ENCODE measurements at places on chromosomes 1 and 21.

DNA sequence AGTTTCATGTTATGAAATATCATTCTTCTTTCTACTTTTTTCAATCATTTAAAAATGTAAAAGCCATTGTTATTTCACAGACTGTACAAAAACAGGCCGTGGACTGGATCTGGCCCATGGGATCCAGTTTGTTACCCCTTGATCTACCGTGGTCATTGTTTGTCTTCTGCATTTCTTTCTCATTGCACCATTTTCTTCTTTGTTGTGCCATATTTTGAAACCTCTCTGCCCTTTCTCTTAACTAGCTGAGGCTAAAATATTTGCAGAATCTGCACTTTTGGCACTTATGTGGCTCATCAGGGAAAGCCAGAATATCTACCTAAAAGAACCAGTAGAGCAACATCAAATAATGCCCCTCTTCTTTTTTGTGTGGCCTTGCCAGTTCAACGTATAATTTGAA lies 50.5 kb downstream of the DNAJC6 start:
- peak; percentile 5 for DNase-seq

DNA sequence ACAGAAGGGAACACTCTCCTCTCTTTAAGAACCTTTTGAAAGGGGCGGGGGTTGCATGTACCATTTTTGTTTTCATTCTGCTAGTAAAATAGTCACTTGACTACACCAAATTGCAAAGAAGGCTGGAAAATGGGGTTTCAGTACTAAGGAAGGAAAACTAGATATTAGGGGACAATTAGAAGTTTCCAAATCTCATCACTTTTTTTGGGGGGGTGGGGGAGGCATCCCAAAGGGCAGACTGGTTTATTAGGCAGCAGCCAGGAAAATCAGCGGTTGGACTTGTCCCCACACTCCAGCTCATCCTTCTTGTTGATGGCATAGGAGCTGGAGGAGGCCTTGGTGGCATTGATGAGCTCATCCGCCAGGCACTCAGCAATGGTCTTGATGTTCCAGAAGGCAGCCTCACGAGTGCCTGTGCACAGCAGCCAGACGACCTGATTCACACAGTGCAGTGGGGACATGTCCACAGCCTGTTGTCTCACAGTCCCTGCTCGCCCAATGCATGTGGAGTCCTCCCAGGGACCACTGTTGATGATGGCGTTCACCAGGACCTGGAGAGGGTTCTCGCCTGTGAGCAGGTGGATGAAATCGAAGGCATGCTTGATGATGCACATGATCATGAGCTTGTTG lies 1.7 kb upstream of the TMEM50B start:
- DNase-seq, result no peak

DNA sequence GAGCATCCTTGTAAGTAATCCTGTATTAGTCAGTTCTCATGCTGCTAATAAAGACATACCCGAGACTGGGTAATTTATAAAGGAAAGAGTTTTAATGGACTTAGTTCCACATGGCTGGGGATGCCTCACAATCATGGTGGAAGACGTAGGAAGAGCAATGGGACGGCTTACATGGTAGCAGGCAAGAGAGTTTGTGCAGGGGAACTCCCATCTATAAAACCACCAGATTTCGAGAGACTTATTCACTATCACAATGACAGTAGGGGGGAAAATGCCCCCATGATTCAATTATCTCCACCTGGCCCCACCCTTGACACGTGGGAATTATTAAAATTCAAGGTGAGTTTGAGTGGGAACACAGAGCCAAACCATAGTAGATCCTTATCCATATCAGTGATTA lies 124.7 kb downstream of the HIVEP3 start:
- DNase-seq, result no peak

GRCh38 chr1:54428837-54429518 lies 22.8 kb upstream of the SSBP3 start:
- DNase-seq, result peak; percentile 10

- no peak for DNase-seq
Observed at GRCh38 chr1:104105465-104105864, 355.8 kb downstream of the AMY1C start.

GRCh38 chr1:235703506-235703905 lies 53.9 kb upstream of the GNG4 start:
- peak; percentile 21 for DNase-seq

- no peak for DNase-seq
Observed at GRCh38 chr1:176448340-176448739, 14.6 kb upstream of the PAPPA2 start.

DNA sequence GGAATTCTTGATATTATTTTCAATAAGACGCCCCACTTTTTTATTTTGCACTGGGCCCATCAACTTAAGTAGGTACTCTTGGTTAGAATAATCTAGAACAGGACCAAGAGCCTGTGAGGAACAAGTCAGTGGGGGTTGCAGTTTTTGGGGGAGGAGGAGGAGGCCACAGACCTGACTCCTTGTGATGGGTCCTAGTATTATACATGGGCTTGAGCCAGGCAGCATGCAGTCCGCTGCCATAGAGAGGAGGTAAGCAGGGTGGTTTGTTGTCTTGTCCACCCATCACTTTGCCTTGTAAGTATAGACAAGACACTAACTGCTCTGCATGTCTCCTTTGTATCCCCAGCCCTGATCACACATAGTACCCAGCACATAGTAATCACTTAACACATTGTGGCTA lies 24.5 kb downstream of the ROR1 start:
- DNase-seq, result no peak

- DNase-seq, result peak; percentile 63
Observed at GRCh38 chr1:17441265-17441992, 2.0 kb upstream of the RCC2 start.

DNA sequence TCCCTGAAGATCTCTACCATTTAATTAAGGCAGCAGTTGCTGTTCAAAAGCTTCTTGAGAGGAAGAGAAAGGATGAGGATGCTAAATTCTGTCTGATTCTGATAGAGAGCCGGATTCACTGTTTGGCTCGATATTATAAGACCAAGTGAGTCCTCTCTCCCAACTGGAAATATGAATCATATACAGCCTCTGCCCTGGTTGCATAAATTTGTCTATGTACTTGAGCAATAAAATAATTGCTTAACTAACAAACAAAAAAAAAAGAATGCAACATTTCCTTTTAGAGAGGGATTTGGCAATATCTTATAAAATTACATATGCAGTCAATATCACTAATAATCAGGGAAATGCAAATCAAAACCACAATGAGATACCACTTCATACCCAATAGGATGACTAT lies 26.8 kb downstream of the ALDH9A1 start:
- no peak for DNase-seq

- no peak for DNase-seq
Observed at GRCh38 chr1:41366455-41367287, 5.4 kb downstream of the FOXO6 start.

- no peak for DNase-seq
Observed at GRCh38 chr1:207493212-207493611, 2.7 kb upstream of the CR1 start.

DNA sequence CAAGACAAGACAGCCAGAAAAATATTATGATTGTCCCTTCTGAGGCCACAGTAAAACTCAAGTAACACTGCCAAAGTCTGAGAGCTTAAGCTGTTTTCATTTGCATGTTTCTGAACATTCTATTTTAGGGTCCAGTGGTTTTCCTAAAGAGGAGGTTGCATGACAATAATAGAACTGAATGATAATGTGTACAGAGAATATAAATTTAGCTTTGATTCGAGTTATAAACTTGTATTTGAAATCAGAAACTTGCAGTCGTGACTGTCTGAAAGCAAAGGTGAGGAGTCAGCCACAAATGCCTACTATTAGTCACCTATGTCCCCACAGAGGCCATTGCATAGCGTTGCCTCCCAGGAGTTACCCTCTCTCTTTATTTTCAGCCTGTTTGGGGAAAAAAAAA lies 363.1 kb upstream of the ADGRL2 start:
- no peak for DNase-seq

- no peak for DNase-seq
Observed at GRCh38 chr1:66464351-66464750, 69.6 kb upstream of the SGIP1 start.

- no peak for DNase-seq
Observed at GRCh38 chr21:31952828-31953227, 80.0 kb downstream of the HUNK start.

GRCh38 chr1:210698661-210699060 lies 370.0 kb downstream of the HHAT start:
- no peak for DNase-seq

DNA sequence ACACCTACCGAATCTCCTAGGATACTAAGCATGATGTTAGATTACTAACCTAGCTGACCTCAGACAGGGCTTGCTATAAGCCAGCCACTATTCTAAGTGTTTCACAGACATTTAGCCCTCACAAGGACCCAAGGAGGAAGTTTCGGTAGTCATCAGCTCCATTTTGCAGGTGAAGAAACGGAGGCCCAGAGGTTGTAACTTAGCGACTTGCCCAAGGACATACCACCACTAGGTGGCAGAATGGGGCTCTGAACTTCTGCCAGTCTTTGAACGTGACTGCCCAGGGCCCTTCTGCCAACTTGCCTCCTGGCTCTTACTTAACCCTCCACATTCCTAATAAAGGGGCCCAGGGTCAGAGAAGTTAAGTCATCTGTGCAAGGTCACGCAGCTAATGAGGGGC lies 283.5 kb downstream of the C1orf94 start:
- no peak for DNase-seq

GRCh38 chr1:59671066-59671952 lies 143.4 kb upstream of the HOOK1 start:
- no peak for DNase-seq

DNA sequence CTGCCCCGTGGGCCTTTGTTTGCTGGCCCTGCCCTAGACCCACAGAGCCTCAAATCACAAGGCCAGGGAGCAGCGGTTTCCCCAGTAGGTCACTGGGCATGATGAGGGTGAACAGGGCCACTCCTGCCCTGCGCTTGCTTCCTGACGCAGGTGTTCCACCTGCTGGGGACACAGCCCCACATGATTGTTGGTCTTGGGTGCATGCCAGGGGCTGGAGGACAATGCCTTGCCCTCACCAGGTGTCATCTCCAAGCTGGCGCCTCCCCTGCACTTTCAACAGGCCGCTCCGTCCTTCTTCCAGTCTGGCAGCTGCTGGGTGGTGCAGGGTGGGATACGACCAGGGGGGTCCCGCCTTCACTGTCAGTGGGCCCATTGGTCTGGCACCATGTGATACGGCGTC lies 24.3 kb downstream of the IL10RB start:
- no peak for DNase-seq

DNA sequence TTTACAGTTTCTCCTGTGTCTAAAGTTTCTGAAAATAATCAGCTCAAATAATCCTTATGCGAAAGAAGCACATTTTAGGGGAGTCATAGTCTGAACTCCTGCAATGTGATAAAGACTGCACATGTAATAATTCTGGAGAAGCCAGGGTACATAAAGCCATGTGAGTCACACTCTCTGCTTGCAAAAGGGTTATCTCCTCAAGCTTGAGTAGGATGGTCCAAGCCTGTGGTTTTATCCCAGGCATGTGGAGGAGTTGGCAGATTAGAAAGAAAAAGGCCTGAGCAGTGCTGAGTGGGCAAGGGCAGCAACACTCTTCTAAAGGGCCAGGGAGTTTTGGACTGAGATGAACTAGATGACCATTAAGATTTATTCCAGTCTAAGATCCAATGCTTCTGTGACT lies 220.4 kb downstream of the RHOU start:
- DNase-seq, result peak; percentile 86

- DNase-seq, result no peak
Observed at GRCh38 chr1:48002142-48002541, 5.0 kb upstream of the TRABD2B start.

DNA sequence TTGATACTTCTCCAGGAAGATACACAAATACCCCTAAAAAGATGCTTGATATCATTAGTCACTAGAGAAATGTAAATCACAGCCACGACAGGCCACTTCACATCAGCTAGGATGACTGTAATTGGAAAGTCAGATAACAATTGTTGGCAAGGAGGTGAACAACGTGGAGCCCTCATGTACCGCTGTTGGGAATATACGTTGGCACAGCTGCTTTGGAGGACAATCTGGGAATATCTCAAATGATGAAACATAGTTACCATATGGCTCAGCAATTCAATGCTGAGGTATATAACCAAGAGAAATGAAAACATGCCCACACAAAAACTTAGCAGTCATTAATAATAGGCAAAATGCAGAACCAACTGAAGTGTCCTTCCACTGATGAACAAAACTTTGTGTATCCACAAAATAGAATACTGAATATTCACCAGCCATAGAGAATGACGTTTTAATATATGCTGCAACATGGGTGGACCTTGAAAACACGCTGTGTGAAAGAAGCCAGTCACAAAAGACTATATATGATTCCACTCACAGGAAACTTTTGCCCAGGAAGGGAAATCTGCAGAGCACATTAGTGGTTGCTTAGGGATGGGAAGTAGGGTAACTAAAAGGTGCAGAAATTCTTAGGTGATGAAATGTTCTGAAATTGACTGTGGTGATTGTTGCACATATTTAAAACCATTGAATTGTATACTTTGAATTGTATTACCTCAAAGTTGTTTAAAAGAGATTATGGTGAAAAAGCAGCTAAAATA lies 95.4 kb downstream of the AHCTF1 start:
- no peak for DNase-seq

GRCh38 chr1:229342656-229343569 lies at the start of gene CCSAP:
CCSAP (minus strand) TSS chr1:229343047; CDS start chr1:229342465, 582 bp downstream.
- peak; percentile 56 for DNase-seq

- DNase-seq, result peak; percentile 87
Observed at GRCh38 chr1:101238681-101239094, 1.9 kb downstream of the S1PR1 start.

DNA sequence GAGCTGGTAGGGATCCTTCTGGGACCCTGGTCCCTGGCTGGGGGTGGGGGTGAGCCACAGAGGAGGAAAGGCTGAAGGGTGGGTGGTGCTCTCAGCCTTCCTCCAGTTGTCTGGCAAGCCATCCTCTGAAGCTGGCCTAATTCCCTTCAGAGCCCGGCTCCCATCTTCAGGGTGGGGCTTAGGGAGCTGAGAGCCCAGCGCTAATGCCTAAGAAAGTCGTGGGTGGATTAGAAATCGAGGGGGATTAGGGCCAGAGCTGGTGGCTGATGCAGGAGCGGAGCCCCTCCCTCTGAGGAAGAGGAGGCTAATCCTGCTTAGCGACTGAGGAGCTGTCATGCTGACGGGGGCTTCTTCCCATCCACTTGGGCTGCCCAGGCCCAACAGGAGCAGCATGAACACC lies 30.8 kb upstream of the DMBX1 start:
- DNase-seq, result no peak

DNA sequence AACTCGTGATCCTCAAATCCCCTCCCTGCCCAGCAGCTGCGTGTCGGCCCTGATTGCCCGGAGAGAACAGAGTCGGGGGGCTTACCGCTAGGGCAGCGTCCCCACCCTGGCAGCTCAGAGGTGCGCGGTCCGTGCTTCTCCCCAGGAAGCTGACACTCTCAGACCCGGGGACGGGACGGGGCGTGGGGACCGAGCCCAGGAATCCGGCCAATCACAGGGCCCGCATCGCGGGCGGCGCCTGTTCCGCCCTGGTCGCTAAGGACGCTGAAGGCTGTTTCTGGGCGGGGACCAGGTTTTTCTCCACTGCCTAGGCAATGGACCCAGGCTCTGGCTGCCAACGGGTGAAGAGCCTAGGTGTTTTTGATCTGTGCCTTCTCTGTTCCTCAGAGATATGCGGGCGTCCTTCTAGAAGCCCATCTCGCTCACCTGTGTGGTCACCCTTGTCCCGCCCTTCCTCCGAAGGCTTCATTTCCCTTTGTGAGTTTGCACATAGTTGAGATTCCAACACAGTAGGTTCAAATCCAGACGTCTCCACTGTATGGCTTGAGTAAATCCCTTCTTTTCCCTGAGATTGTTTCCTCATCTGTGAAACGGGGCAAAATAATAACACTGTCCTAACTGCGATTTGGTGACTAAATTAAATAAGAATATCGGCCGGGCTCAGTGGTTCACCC lies at the start of gene C1orf87:
Gene C1orf87 (minus strand): TSS at position 166 of the 674 bp plus-strand sequence. CDS start 1,127 bp downstream, outside the sequence.
- no peak for DNase-seq
